ENCODE measurements at places on chromosomes 16 and 17. TPM values are rescaled to one million over a fixed set of nuclear protein-coding genes. Genes with fewer than 3 reads are reported as not detected.

Gene HSD17B2
- 0.76 TPM for total RNA-seq

Gene PDILT
- not detected for total RNA-seq

Gene C16orf95
- total RNA-seq, result 2.1 TPM

Gene C17orf100
- total RNA-seq, result 0.43 TPM

Gene SPATA22
- 1.3 TPM for total RNA-seq

Gene BAHCC1
- total RNA-seq, result 14.4 TPM

Gene IGFBP4
- 1,032 TPM for total RNA-seq

Gene LRRC75A
- total RNA-seq, result 1.6 TPM

Gene ARHGDIG
- 0.22 TPM for total RNA-seq

Gene B4GALNT2
- total RNA-seq, result not detected
